ENCODE measurements at places on chromosomes 2 and 18.
A peak's percentile ranks its signal among the peaks of the same experiment; 100 is the strongest.

DNA sequence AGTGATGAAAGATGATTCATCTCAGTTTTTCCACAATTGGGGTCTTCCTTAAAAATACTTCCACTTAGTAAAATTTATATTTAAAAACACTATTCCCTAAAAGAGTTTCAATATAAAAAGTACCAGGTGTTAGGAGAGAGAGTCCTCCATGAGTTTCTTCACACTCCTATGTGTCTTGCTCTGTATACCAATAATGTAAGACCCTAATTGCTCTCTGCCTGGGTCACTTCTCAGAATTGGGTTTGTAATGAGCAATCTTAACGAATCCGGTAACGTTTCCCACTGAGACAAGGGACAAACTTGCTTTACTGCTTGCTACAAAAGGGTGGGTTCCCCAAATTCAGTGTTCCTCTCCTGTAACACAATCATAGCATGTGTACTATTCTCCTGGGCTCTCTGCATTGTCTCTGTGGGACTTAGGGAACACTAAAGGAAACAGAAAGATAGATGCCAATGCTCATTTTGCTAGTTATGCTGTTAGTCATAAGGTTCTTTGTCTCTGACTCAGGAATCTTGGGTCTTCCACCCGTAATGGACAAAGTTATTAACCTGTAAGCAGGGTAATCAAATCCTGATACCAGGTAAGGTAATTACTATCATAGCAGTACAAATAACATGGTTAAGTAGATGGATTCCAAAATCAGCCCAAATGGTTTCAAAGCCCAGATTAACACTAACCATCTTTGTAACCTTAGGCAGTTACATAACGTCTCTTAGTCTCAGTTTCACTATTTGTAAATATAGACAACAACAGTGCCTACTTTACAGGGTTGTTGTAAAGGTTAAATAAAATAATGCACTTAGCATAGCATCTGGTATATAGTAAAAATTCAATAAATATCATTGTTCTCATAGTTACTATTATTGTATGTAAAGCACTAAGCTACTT, 46.3 kb downstream of the ITSN2 start:
- DNase-seq, result peak; percentile 39

DNA sequence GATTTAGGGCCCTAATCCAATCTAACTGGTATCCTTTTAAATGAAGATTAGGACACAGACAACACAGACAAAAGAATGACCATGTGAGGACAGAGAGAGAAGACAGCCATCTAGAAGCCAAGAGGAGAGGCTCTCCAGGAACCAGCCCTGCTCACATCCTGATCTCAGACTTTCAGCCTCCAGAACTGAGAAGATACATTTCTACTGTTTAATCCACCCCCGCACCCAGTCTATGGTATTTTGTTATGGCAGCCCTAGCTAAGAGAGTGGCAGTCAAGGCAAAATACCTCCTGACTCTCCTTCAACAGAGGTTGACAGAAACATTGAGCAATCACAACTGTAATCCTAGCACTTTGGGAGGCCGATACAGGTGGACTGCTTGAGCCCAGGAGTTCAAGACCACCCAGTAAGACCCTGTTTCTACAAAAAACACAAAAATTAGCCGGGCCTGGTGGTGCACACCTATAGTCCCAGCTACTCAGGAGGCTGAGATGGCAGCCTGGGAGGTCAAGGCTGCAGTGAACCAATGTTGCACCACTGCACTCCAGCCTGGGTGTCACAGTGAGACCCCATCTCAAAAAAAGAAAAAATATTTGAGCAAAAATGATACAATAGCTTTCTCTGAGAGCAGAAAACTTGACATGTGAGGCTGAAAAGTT, 34.7 kb downstream of the WDR33 start:
- DNase-seq, result no peak

DNA sequence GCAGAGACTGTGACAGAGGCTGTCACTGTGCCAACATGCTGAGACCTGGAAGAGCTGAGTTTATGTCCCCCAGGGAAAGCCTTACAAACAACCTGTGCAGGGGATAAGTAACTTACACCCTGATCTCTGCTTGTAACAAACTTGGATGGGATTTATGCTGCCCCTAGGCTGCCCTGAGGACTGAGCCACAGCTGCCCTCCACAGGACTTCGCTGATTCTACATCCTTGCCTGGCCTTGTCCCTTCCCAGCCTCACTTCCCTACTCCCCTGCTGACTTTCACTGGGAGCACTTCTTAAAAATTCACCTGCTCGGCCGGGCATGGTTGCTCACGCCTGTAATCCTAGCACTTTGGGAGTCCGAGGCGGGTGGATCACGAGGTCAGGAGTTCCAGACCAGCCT, 45.9 kb upstream of the ASAP2 start:
- DNase-seq, result no peak

- no peak for DNase-seq
These were observed 5.3 kb downstream of the SATB2 start for GRCh38 chr2:199452260-199452990.

DNA sequence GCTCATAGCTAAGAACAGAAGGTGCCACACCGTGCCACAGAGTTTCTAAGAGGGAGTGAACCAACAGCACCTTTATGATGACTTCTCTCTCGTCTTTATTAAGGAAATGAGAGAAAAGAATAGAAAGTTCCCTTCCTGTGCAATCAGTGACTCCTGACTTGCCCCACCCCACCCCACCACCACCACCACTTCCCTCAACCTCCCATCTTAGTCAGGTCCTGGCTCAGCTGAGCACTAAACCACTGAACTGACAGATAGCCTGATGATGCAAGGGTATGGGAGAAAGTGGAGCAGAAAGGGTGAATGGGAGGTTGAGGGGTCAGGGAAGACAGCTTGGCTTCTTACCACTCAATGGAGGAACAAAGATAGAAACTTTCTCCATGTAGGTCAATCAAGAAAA, 75.2 kb upstream of the RMDN2 start:
- DNase-seq, result peak; percentile 46

DNA sequence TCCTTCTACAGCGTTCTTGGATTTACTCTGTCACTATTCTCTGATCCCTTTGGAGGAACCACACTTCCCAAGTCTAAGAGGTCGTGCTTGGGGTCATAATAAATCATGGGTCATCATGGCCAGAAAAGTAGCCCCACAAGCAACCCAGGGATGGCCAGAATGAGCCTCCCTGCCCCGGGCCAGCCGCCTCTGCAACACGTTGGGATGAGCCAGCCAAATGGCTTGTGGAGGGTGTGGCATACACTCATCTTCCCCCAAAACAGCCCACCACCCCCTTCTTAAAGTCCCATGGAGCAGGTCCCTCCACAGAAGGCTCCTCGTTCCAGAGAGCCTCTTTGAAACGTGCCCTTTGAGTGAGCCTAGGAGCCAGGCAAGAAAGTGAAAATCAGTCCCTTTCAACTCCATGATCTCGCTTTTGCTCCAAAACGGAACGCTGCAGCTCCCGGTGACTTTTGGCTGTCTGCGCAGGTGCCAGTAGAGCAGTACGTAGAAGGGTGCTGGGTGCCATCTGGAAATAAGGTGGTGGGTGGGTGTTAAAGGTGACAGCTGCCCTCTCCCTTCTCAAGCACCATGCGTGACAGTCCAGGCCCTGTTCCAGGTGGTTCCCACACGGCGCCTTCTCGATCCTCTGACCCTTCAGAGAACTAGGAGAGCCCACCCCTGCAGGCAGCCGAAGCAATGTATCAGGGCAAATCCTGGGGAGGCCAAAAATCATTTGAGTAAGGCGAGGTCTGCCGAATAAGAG, 48.5 kb upstream of the FOSL2 start:
- DNase-seq, result no peak

DNA sequence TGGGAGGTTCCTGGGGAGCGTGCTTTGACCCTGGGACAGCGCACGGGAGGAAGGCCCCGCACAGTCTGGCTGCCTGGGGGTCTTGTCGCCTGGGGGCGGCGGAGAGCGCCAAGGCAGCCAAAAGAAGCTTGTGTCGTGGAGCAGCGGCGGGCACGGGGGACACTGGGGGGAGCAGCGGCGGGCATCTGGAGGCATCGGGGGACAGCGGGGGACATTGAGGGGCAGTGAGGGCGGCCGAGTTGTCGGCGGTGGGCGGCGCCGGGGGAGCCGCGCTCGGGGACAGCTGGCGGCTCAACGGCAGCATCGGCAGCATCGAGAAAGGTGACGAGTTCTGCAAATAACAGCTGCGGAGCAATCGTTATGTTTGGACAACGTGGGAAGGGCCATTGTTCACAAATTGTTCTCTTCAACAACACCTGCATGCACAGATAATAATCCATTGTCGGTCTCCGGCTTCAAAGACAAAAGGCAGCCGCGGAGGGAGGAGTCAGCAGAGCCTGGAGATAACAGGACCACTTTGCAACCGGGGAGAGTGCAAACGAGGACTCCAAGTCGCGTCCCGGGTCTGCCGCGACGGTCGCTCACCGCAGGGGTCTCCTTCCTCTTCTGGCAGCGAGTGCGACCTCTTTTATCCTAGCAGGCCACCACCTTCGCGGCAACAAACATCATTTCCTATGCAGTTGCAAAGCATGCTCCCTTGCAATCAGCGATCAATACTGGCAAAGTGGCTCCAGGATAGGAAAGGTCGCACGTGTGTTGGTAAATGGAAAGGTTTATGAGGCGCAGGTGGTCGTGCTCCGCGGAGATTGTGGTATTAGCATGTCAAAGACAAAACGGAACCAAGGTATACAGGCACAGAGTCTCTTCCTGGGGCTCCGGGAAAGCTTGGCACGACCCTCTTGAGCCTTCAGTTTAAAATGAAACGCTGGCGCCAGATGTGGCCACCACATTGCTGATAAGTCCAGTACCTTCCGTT, 132.3 kb upstream of the DLX2 start:
- no peak for DNase-seq

GRCh38 chr2:38301340-38301968, 75.6 kb downstream of the ATL2 start:
- DNase-seq, result no peak
